NCI-H2171 (cell line): ENCODE measurements at places on chromosomes 3 and 15.

DNA sequence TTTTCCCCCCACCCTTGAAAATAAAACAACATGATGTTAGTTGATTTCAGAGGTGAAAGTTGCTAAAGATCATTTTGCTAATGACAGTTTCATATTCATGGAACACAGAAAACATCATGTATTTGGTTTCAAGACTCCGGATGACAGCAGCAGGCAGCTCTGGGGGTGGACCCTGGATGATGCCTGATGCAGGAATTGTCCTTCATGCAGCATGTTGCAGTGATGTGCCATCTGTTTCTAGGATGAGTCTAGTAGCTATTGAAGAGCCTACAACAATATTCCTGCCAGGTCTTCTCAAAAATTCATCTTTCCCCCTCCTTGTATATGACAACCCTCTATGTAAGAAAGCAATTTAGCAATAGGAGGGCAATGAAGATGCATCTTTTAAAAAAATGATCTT, 108.3 kb downstream of the SV2B start:
- peak; percentile 44 for DNase-seq

DNA sequence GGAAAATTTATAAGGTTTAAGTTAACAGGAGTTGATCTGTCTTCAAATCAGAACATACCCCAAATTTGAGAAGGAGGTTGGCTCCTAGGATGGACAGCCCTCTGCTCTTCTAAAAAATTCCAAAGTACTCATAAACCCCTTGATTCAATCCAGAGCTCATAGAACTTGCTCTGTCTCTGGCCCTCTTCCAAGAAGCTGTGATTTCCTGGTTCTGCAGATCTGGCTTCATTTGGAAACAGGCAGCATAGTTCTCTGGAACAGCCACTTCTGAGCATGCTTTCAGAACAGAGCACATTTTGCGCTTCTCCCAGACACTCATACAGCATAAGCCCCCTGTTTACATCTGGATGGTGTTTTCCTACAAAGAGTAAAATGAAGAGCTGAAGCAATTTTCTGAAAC, 96.7 kb downstream of the KBTBD8 start:
- DNase-seq, result no peak

GRCh38 chr15:99076555-99077308, 28.1 kb upstream of the SYNM start:
- peak; percentile 67 for DNase-seq

DNA sequence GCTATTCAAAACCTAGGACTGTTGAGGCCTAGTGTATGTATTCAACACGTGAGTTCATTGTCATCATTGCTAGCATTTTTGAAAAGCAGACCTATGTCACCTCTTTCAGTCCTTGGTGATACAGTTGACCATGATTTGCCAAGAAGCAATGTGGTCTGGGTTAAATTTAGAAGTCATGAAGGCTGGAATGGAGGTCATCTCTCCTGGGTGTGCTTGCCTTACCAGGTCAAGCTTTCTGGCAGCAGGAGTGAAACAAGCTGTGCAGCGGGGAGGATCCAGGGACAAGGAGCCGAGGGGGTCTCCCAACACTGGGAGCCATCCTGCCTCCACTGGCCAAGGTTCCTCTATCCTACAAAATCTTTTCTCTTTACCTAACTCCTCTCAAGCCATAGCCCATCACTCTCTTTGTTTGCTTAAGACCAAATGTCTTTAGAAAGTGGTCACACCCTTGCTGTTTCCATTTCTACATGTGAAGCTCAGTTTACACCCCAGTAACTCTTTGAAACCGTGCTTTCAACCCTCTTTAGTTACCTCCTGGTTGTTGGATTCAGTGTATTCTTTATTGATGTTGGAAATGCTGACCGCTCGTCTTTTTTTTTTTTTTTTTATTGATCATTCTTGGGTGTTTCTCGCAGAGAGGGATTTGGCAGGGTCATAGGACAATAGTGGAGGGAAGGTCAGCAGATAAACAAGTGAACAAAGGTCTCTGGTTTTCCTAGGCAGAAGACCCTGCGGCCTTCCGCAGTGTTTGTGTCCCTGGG, 40.0 kb downstream of the SLC28A2 start:
- no peak for DNase-seq

DNA sequence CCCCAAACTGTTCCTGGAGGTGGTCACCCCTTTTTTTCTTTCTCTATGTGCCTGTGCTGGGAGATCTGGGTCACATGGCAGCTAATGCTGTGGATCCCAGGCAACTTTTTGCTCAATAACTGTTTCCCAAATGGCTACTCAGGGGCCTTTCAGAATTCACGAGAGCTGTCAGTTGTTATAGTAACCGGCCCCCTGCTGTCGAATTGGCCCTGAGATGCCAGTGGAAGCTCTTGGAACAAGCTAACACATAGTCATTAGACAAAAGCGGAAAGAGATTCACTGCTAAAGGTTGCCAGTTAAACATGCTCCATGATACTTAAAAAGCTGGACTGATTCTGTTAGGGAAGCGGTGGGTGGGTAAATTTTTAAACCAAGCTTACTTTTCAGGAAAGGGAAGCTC, 144.1 kb downstream of the FEZF2 start:
- DNase-seq, result no peak

GRCh38 chr3:81476692-81477091, 284.8 kb downstream of the GBE1 start:
- DNase-seq, result no peak

GRCh38 chr3:49399461-49399860, 12.3 kb downstream of the RHOA start:
- DNase-seq, result no peak

DNA sequence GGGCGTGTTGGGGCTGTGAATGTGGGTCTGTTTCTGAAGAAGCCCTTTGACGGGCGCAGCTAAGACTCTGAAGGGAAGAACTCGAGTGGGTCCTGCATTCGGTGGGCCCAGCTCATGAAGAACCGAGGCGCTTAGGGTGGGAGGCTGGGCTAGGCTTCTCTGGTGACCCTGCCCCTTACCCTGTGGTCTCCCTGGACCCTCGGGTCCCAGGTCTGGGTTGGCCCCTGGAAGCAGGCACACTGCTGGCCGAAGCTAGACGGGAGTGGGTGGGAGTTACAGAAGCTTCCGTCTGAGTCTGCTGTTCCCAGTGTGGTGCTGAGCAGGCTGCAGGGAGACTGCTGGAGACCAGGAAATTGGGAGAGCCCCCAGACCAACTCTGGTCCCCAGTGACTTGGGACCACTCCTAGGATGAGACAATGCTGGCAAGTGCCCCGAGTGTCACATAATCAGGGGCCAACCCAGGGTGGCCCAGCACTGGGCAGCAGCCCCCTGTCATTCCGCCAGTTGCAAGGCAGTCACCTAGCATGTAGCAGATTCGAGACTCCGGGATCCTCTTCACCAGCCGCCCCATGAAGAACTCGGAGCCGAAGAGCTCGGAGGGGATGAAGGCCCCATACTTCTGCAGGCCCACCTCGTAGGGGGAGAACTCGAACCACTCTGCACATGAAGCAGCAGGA, 16.7 kb upstream of the EHD4 start:
- DNase-seq, result no peak

DNA sequence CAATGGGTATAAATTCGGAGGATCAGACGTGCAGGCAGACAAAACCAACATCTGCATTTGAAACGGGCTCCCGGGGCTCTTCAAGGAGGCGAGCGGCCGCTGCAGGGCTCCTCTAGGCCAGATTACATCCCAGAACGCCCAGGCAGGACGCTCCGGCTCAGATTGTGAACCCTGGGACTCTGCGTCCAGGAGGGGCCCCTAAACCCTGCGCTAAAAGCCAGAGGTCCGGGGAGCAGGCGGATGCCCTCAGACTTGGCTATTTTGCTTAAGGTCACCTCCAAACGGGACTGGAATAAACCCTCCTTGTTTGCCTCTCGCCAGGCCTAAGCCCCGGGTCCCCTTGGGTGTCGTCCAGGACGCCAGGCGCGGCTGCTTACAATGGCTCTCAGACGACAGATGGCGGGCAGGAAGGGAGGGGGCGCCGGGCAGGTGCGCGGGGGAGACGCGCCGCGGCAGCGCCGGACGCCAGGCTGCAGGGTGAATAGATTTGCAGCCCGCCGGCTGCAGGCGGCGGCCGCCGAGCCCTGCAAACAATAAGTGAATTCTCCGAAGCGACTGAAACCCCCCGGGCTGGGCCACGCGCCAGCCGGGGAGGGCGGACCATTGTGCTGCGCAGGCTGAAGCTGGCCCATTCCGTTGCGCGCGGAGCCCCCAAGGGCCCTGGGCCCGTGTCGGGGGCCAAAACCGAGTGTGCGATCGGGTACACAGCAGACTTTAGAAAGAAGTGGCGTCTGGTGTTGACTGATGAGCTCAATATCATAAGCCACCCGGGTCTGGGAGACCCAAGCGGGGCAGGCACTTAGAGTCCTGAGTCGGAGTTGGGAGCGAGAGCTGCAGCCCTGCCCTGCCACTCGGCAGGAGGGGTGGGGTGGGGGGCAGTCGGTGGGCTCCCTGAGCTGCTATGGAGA, 32.3 kb upstream of the AMOTL2 start:
- peak; percentile 85 for DNase-seq
